Ascending aorta (tissue), 2 donors: ENCODE measurements at places on chromosomes 7 and 10. TPM values are rescaled to one million over a fixed set of nuclear protein-coding genes. Genes with fewer than 3 reads are reported as not detected.
A peak's percentile ranks its signal among the peaks of the same experiment; 100 is the strongest.

- DNase-seq: peak; percentile 84
- no peaks in the 10 kb centered on the region for H3K36me3 ChIP-seq
- H3K27me3 ChIP-seq: no peaks in the 10 kb centered on the region
- H3K4me3 ChIP-seq: no peak overlapping the region
- H3K27ac ChIP-seq: peak overlapping the region; percentile 97
These were observed 29.5 kb upstream of the ANKRD2 start for GRCh38 chr10:97543025-97543546.

DNA sequence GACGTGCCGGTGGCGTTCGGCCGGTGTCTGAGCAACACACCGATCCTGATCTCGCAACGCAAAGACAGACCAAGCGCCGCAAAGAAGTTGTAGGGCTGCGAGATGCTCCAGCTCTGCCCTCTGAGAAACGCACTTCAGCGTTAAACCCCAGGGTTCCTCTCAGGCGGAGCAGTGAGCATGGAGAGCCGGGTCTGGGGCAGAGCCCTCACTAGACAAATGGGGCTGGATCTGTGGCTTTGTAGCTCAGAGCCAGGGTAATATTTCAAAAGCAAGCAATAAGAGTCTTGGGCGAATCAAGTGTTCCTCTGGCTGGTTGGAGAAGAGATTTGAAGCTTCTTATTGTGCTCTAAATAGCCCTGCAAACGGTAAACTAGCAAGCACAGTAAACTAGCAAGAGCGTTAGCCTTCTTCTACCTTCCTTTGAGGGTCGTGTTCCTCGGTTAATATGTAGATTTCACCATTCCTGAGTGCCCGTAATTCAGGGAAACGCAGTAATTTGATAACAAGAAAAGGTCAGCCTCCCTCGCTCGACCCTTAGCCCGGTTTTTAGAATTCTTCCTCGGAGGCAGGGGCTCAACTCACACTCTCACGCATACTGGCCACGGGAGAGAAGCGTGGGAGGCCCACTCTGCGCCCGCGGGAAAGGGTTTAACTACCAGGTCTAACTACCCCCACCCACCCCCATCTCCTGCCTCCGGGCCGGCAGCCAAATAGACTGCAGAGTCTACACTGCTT, 6.7 kb downstream of the SKAP2 start:
- no peak for DNase-seq
- H3K27ac ChIP-seq: peak overlapping the region; percentile 37
- peak overlapping the region; percentile 51 for H3K4me3 ChIP-seq
- H3K27me3 ChIP-seq: no peaks in the 10 kb centered on the region
- peaks cover 2% of the 10 kb centered on the region for H3K4me1 ChIP-seq
- H3K36me3 ChIP-seq: no peaks in the 10 kb centered on the region

The FAM25G gene
- total RNA-seq: not detected

GRCh38 chr10:118982366-118982765, 47.1 kb upstream of the NANOS1 start:
- no peak overlapping the region for H3K4me3 ChIP-seq
- H3K27ac ChIP-seq: no peak overlapping the region
- no peaks in the 10 kb centered on the region for H3K27me3 ChIP-seq
- no peak for DNase-seq
- no peaks in the 10 kb centered on the region for H3K36me3 ChIP-seq
- no peaks in the 10 kb centered on the region for H3K4me1 ChIP-seq

The POMZP3 gene
- total RNA-seq: 9.8 TPM

GRCh38 chr10:113359655-113360054, 193.2 kb upstream of the HABP2 start:
- no peak for DNase-seq
- peaks cover 8% of the 10 kb centered on the region for H3K4me1 ChIP-seq
- no peaks in the 10 kb centered on the region for H3K27me3 ChIP-seq
- H3K4me3 ChIP-seq: no peak overlapping the region
- H3K27ac ChIP-seq: no peak overlapping the region

- no peaks in the 10 kb centered on the region for H3K27me3 ChIP-seq
- H3K4me3 ChIP-seq: no peak overlapping the region
- no peaks in the 10 kb centered on the region for H3K4me1 ChIP-seq
- H3K27ac ChIP-seq: no peak overlapping the region
- DNase-seq: no peak
- no peaks in the 10 kb centered on the region for H3K36me3 ChIP-seq
These were observed 220.3 kb upstream of the STK17A start for GRCh38 chr7:43362652-43363034.

The DPYSL4 gene
- not detected for total RNA-seq

- no peak overlapping the region for H3K27ac ChIP-seq
- H3K4me3 ChIP-seq: no peak overlapping the region
- peaks cover 3% of the 10 kb centered on the region for H3K4me1 ChIP-seq
- H3K27me3 ChIP-seq: no peaks in the 10 kb centered on the region
These were observed 1.7 kb upstream of the NCAPG2 start for GRCh38 chr7:158706273-158706704.

DNA sequence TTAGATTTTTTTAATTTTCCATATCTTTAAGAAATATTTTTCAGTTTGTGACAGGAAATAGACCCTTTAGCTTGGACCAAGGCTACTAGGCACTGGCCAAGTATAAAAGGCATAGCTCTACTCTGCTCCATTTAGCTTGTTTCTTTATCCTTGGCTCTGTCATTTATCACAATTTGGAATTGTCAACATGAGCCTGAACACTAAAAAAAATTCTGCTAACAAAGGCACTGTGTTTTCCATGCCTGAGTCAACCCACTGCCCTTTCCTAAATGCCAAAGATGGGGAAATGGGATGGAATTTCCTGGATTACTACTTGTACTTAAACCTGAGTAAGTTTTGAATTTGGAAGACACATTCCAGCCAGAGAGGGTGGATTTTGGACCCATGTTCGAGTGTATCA, 128.4 kb downstream of the NSUN6 start:
- H3K27me3 ChIP-seq: no peaks in the 10 kb centered on the region
- H3K36me3 ChIP-seq: no peaks in the 10 kb centered on the region
- no peak overlapping the region for H3K4me3 ChIP-seq
- DNase-seq: no peak

- H3K4me1 ChIP-seq: peaks cover 11% of the 10 kb centered on the region
- no peak for DNase-seq
- peak overlapping the region; percentile 49 for H3K27ac ChIP-seq
These were observed 34.2 kb downstream of the TACR2 start for GRCh38 chr10:69382382-69383117.

GRCh38 chr7:14786314-14786895, 116.1 kb downstream of the DGKB start:
- no peak overlapping the region for H3K27ac ChIP-seq
- no peaks in the 10 kb centered on the region for H3K4me1 ChIP-seq
- H3K27me3 ChIP-seq: no peaks in the 10 kb centered on the region
- H3K4me3 ChIP-seq: no peak overlapping the region
